CD4-positive, alpha-beta T cell treated with Interleukin-6 at 100 ng/mL for 8 hours (primary cell): ENCODE measurements at places on chromosomes 1 and 21.
A peak's percentile ranks its signal among the peaks of the same experiment; 100 is the strongest.

GRCh38 chr1:2135441-2135841 lies 59.1 kb downstream of the FAAP20 start:
- no peak for DNase-seq

GRCh38 chr1:107379826-107380225 lies 239.0 kb downstream of the NTNG1 start:
- no peak for DNase-seq

GRCh38 chr1:93235261-93235660 lies 54.7 kb downstream of the CCDC18 start:
- no peak for DNase-seq

- no peak for DNase-seq
Observed at GRCh38 chr1:151881479-151881878, 27.8 kb downstream of the THEM4 start.

GRCh38 chr21:44666401-44667320 lies at the start of gene KRTAP12-2:
KRTAP12-2 (minus strand) TSS chr21:44666927; CDS start chr21:44666886, 41 bp downstream.
- no peak for DNase-seq

GRCh38 chr1:73310797-73311381 lies 887.1 kb downstream of the LRRIQ3 start:
- DNase-seq, result no peak

- no peak for DNase-seq
Observed at GRCh38 chr1:94725566-94725965, 94.6 kb upstream of the SLC44A3 start.

GRCh38 chr1:220451532-220451931 lies 76.4 kb upstream of the MARK1 start:
- DNase-seq, result no peak

GRCh38 chr1:167328816-167329483 lies 108.3 kb downstream of the POU2F1 start:
- no peak for DNase-seq

- DNase-seq, result no peak
Observed at GRCh38 chr1:157196245-157196543, 58.0 kb upstream of the ETV3 start.

DNA sequence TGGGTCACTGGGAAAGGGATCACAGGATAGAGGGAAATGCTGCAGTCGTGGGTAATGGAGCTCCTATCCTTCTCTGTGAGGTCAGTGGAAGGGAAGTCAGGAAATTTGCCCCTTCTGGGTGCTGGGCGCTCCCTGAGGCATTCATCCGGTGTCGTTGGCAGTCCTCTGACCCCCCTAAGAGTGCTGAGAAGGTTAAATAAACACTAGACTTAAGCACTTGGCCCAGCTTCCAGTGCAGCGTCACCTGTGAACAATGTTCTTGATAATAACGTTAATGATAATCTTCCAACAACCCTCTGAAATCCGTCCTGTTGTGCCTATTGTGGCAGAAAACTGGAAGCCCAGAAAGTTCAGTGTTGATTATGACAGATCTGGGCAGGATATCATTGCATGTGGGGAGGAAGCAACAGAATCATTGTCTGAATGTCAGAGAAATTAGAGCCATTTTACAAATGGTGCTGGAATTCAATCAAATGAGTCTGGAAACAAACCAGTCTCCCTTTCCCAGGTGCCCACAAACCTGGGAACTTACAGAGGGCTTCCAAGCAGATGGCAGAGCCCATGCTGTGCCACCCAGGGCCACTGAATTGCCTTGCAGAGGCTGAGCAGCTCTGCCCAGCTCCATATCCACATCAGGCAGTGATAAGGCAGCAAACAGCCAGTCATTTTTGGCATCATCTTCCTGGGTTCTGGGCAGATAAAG lies 216.8 kb downstream of the KAZN start:
- no peak for DNase-seq

- DNase-seq, result no peak
Observed at GRCh38 chr1:18795002-18795689, 64.3 kb downstream of the TAS1R2 start.

DNA sequence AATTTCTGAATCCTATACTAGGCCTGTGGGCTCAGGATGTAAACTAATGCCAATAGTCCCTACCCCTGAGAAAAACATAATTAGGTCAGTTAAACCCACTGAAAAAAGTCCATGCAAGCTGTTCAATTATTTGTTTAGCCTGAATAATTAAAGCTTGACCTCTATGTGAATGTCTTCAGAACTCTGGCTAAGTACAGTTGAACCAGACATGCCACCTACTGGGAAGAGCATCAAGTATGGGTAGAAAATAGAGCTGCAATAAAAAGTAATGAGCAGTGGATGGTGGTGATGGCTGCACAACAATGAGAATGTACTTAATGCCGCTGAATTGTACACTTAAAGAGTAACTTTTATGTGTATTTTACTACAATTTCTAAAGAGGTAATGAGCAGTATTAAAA lies 23.6 kb upstream of the SLC19A2 start:
- no peak for DNase-seq

- DNase-seq, result no peak
Observed at GRCh38 chr1:85134583-85135391, 66.0 kb downstream of the SYDE2 start.

DNA sequence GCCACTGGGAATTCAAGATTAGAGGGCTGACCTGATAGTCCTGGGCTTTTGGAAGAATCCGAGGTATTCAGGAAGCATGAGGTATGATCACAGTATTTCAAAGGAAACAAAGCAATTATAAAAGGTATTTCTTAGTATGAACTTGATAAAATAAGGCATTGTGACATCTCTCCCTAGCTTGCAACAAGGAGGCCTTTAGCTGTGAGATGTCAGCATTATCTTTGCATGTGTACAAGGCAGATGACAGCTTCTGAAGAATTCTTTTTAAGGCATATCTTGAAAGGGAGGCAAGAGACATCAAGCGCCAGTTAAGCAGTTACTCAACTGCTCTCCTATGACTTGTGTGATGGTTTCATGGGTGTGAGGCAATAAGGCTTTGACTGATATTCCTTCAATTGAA lies 1123.7 kb downstream of the PLA2G4A start:
- no peak for DNase-seq

DNA sequence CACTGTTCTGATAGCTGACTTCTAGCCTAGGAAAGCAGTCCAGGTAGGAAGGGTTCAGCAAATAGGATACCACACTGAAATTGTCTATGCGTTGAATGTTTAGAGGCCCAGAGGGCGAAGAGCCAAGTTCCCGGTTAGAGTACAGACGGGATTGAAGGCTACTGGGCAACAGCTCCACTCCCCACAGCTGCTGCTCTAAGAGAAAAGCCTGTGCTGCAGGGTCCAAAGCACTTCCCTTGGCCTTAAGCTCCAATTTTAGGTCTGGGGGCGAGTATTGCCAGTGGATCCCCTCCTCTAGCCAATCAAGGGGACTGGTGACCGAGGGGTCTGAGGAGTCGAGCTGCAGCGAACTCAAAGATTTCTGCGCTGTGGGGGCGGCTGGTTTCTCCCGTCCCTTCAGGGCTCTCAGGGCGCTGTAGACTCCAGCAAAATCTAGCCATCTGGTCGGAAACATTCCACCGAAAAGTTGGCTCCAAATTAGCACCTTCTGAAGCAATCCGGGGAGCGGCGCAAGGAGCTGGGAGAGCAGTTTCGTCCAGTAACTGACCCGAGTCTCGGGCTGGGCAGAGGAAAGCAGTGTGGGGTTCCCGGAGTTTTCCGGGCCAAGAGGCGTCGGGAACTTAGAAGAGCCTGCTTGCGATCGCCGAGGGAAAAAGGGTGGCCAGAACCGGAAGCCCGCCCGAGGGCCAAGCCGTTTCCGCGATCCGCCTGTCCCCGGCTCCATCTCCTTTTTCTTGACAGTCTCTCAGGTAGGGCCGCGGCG lies 748 bp downstream of the PPP1R15B start:
- peak; percentile 19 for DNase-seq

GRCh38 chr21:23111070-23111600 lies 2112.9 kb downstream of the NCAM2 start:
- no peak for DNase-seq

DNA sequence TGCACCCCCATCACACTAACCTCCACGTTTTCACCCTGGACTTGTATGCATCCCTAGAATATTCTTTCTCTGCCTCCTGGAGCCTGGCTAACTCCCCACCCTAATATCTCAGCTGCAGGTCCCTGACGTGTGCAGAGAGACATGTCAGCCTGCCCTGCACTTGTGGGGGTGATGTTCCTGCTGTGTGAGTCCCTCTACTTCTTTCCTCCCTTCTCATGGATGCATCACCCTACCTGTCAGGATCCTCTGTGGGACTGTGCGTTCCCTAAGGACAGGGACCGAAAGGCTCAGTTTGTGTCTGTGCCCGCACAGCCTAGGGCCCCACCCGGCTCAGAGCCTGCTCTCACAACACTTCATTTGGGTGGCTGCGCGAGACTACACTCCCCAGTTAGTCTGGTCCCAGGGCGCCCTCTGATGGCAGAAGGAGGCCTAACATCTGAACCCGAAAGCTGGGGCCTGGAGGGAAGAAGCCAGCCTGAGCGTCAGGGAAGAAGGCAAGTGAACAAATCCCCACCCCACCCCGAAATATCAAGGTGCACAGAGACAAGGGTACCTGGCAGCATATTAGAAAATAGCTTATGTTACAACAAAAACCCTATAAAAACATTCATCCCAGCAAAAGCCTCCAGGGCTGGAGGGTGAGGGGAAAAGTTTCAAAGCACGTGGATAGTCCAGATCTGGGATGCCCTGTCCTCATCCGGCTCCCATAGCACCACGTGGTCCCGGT lies 3.7 kb downstream of the CD52 start:
- peak; percentile 91 for DNase-seq

- DNase-seq, result no peak
Observed at GRCh38 chr1:178050084-178050483, 43.8 kb upstream of the RASAL2 start.

GRCh38 chr1:47656719-47657685 lies 219.2 kb downstream of the FOXD2 start:
- DNase-seq, result no peak

DNA sequence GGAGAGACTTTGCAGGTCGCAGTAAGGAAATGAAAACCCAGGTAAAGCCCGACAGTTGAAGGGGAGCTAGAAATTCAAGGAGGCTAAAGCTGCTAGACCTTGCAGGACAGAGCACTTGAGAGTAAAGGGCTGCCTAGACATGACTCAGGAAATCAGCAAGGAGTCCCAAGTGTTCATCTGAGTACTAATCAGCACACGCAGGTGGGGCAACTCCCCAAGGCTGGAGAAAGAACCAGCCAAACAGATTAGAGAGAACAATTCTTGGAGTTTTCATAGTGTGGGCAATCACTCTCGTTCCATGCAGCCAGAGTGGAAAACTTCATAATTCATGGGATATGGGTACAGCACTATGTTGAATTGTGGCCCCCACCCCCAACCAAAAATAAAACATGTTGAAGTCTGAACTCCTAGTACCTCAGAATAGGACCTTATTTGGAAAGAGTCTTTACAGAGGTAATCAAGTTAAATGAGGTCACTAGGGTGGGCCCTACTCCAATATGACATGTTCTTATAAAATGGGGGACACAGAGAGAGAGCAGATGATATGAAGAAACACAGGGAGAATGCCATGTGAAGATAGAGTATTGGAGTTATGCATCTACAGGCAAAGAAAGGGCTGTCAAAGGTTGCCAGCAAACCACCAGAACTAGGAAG lies 28.0 kb downstream of the SYDE2 start:
- no peak for DNase-seq

DNA sequence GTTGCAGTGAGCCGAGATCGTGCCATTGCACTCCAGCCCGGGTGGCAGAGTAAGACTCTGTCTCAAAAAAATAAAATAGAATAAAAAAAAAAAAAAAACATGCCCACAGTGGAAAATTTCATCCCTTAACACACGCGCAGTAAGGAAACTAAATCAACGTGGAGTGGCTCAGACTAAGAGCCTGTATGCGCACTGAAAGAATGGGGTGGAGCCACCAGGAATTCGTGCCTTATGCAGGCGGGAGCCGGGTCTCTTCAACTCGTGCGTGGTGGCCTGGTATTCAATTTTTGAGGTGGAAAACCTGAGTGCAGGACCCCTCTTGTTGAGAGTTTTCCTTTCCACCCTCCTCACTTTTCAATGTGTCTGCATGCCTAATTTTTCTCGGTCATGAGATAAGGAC lies 22.1 kb upstream of the CREG1 start:
- DNase-seq, result no peak

DNA sequence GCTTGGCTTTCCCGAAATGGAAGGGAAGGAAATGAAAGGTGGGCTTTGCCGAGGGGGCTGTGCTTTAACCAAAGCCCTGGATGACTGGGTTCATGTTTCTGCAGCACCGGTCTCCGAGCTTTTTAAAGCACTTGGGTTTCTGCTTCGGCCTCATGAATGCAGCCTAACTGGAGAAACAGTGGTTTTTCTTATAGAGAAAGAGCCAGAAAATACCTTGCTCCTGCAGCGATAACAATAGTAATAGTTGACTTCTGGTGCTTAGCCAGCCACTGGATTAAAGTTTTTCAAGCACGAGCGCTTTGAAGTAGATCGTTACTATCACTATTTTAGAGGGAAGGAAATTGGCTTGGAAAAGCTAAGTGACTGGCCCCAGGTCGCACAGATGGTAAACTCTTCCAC lies 500 bp upstream of the DOCK7 start:
- DNase-seq, result no peak

DNA sequence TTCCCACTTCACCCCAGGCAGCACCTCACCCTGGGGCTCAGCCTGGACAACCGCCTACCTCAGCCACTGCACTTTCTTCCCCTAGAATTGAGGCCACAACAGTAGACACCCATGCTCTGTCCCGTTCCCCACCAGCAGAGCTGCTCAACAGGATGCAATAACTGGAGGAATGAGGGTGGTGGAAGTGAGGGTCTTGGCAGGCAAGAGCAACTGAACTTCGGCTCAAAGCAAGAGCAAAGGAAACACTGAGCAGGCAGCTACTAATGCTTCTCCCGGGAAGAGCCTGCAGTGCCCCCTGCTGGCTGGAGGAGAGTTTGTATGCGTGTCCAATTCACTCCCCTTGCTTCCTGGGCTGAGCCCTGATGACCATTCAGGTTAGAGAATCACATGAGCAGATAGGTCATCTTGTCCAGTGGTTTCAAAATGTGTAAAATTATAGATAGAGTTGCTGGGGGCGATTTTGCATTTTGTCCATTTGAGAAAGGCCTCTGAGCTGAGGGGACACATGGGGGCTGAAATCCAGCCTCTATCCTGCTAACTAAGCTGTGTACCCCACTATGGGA lies 13.9 kb downstream of the NT5C1A start:
- peak; percentile 62 for DNase-seq

DNA sequence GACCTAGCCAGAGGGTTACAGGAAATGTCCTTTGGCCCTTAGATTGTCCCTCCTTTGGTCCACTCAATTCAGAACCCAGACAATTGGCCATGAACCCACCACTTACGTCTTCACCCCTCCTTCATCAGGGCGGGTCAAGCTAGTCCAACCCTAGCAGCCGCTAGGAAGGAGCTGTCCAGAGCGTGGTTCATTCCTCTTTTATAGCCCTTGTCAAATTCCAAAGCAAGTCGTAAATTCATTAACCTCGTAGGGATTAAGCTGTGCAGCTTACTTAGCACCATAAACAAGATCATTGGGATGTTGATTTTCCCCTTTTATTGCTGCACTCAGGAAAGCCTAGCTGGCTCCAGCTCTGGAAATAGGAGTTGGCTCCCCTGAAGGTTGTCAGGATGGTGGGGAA lies 90.1 kb downstream of the TMEM53 start:
- DNase-seq, result no peak

GRCh38 chr1:9241891-9242290 lies 7.3 kb downstream of the H6PD start:
- no peak for DNase-seq
